CD4-positive, alpha-beta T cell treated with Interleukin-2 at 100 ng/mL for 4 hours (primary cell): ENCODE measurements at places on chromosomes 4 and X.

DNA sequence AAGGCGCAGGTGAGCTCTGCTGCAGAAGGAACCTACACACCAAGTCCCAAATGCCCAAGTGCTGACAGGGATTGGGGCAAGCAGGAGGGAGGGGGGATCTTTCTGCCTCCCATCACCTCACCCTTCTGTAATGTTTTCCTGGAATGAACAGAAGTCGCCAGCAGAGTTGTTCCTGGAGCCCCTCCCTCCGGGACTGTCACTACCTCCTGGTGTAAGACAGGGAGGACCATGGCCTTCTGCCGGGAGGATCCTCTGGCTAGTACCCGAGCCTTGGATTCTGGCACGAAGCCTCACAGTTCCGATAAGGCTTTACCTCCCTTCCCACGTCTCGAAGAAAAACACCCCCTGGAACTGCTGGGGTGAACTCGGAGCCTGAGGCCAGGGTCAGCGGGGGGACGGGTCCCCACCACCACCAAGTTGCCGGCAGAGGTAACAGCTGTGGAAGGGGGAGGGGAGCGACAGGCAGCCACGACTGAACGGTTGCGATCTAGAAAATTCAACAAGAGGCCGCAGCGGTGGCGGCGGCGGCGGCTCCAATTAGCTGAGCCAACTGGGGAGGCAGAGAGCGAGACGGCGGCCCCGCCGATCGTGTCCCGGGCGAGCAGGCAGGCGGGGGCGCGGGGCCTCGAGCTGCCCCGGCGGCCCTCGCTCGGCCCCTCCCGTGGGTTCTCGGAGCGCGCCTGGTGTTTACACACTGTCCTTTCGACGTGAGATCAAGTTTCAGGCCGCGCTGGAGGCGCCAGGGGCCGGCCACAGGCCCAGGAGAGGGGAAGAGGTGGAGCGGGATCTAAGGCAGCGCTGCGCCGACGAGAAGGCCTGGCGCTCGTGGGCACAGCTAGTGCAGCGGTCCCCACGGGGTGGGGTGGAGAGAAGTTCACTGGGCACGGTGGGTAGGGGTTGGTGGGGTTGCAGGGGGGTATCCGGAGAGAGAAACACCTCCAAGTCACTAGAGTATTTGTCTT, 53.7 kb upstream of the BCOR start:
- no peak for DNase-seq

GRCh38 chr4:96983830-96984229, 1143.9 kb downstream of the PDHA2 start:
- no peak for DNase-seq

DNA sequence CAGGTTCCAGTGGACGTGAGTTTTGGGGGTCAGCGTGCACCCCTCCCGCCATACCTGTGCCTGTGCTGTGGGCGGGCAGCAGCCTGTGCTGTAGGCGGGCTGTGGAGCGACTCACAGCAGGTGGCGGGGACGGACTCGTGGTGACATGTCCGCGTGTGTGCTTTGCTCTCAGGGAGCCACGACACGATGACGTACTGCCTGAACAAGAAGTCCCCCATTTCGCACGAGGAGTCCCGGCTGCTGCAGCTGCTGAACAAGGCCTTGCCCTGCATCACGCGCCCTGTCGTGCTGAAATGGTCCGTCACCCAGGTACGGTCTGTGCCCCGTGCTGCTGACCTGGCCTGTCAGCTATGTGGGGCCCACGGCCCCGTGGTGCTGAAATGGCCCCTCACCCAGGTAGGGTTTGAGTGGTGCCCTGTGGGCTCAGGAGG, 7.4 kb downstream of the PLCXD1 start:
- no peak for DNase-seq

DNA sequence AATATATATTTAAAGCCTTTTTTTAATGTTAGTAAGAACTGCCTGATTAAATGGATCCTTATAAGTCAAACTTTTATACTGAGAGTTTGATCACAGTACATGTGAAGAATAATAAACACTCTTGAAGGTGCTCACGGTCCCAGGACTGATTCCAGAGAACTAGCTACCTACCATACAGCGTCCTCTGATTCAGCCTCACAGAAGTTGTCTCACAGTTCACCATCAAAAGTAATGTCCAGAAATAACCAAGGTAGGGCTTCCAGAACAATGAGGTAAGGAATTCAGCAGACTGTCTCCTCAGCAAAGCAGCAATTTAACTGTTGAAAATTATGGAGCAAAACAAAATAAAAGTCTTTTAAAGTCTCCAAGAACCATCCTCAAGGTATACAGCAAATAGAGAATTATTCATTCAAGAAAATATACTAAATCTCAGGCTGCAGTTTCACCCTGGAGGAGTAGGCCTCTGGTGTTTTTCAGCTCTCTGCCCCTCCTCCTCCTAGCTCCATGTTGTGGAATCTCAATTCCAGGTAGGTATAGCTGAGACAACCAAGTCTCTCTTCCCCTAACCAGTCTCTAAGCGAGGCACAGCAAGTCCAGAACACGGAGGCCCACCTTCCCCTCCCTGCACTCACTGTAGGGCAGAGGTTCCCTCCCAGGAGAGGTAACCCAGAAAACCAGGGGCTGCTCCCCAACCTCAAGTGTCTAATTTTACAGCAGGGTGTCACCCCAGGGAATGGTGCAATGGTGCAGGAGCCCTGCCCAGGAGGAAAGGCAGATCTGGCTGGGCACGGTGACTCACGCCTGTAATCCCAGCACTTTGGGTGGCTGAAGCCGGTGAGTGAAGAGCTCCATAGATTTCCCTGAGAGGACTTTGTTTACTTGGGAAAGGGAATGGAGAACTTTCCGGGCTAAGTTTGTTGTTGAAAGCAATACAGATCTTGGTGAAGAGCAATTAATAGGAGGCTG, 28.6 kb downstream of the FAM241A start:
- no peak for DNase-seq
